ENCODE measurements at places on chromosomes 5 and 9.
A peak's percentile ranks its signal among the peaks of the same experiment; 100 is the strongest.

- DNase-seq: no peak
Measured at GRCh38 chr5:57795203-57795602, 312.6 kb upstream of the ACTBL2 start.

DNA sequence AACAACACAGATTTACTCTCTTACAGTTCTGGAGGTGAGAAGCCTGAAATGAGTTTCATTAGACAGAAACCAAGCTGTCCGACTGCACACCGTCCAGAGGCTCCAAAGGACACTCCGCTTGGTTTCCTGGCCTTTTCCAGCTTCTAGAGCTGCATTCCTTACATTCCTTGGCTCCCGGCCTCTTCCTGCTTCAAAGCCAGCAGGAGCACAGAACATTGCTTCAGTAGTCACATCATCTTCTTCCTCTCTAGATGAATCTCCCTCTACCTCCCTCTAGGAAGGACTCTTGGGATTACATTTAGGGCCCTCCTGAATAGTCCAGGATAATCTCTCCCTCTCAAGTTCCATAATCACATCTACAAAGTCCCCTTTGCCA lies 213.3 kb downstream of the CDK5RAP2 start:
- DNase-seq: no peak

- no peak for DNase-seq
Measured at GRCh38 chr5:57036761-57037160, 84.8 kb upstream of the MIER3 start.

GRCh38 chr5:14309878-14310531 lies 166.9 kb downstream of the TRIO start:
- no peak for DNase-seq

GRCh38 chr5:99368726-99369125 lies 439.9 kb upstream of the CHD1 start:
- no peak for DNase-seq

GRCh38 chr9:122206118-122207046 lies 22.4 kb downstream of the LHX6 start:
- no peak for DNase-seq

- DNase-seq: no peak
Measured at GRCh38 chr5:111557686-111558085, 45.4 kb upstream of the STARD4 start.

DNA sequence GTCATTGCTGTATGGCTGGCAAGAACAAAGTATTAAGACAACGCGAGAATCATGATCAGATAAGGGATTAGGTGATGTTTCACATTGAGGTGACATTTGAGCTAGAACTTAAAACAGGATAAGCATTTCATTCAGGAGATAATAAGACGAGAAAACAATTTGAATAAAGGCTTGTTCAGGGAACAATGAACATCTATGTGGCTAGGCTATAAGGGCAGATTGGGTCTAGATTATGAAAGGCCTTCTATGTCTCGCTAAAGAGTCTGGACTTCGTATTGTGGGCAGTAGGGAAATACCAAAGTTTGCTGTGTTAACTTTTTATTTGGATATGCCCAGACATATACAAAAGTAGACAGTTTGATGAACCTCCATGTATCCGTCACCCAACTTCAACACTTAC lies 6.9 kb downstream of the MRPL22 start:
- no peak for DNase-seq

- no peak for DNase-seq
Measured at GRCh38 chr9:91755761-91756509, 194.1 kb downstream of the ROR2 start.

DNA sequence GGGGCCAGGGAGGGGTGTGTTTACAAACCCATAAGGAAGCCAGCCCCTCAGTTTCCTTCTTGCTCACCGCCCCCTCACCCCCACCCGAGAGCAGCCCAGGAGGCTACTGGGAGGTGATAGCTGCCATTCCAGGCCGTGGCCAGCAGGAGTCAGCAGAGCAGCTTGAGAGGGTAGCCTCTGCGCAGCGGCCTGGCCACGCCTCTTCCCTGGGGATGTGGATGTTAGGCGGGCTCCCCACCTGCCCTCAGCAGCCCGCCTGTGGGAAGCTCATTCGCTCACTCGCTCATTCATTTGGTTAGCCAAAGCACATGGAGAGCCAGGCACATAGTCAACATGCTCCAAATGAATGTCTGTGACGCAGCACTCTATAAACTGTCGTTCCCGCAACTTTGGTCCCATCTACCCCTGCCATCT lies 6.1 kb upstream of the DPM2 start:
- peak; percentile 92 for DNase-seq

- peak; percentile 1 for DNase-seq
Measured at GRCh38 chr5:119255571-119256356, 100.1 kb upstream of the TNFAIP8 start.

DNA sequence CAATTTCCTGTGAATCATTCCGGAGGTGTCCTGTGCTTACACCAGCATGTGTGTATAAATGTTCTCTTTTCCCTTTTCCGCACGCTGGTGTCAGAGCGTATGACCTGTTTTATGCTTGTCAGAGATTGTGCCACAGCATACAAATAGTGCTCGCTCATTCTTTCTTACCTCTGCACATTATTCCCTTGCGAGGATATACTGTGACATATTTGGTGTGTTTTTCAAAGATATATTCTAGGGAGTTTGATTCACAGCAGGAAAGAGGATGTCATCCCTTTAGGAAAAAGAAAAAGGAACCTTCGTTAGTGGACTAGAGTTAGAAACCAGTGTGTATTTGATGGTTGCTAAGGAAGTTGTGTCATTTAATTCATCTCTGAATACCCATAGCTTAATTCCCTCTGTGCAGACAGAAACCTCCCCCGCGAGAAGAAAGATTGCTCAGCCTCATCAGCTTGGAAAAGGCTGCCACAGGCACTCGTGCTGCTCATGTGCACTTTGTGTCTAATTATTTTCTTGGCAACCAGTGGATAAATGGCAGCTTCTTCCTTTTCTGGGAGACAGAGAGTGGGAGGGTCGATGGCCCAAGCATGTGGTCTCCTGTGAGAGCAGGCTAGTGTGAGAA lies 14.7 kb upstream of the CCIN start:
- peak; percentile 17 for DNase-seq

GRCh38 chr5:1014346-1014745 lies 5.7 kb downstream of the NKD2 start:
- no peak for DNase-seq

- no peak for DNase-seq
Measured at GRCh38 chr9:127838375-127839078, 15.9 kb downstream of the ENG start.

GRCh38 chr5:56633950-56634349 lies 181.4 kb upstream of the MAP3K1 start:
- DNase-seq: no peak

DNA sequence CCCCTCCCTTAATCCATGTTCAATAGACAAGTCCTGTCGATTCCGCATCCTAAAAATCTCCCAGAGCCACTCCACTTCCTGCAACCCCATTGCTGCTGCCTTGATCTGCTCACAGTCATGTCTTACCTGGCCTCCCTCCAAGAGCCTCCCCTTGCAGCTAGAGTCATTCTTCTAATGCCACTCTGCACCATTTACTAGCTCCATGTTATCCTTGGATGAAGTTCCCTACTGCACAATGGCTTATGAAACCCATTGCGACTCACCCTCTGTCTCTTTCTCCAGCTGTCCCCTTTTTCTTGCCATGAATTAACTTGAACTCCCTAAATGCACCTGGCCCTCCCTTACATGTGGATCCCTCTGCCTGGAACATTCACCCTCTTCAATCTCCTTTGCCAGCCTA lies 39.5 kb downstream of the MEGF10 start:
- no peak for DNase-seq

DNA sequence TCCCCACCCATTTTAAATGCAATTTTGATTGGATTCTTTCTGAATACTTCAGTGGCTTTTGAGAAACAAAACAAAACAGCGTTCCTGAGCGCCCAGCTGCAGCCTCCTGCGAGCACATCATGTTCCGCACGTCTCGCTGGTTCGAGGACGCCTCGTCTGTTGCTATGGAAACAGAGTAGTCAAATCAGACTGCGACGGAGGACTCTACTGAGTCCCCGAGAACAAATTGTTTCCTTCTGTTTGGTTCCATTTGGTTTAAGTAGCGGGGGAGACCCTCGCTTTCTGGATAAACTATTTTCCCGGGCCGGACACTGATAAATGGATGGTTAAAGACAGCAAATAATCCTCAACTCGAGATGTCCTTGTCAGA lies 69.0 kb downstream of the SLC28A3 start:
- peak; percentile 87 for DNase-seq

DNA sequence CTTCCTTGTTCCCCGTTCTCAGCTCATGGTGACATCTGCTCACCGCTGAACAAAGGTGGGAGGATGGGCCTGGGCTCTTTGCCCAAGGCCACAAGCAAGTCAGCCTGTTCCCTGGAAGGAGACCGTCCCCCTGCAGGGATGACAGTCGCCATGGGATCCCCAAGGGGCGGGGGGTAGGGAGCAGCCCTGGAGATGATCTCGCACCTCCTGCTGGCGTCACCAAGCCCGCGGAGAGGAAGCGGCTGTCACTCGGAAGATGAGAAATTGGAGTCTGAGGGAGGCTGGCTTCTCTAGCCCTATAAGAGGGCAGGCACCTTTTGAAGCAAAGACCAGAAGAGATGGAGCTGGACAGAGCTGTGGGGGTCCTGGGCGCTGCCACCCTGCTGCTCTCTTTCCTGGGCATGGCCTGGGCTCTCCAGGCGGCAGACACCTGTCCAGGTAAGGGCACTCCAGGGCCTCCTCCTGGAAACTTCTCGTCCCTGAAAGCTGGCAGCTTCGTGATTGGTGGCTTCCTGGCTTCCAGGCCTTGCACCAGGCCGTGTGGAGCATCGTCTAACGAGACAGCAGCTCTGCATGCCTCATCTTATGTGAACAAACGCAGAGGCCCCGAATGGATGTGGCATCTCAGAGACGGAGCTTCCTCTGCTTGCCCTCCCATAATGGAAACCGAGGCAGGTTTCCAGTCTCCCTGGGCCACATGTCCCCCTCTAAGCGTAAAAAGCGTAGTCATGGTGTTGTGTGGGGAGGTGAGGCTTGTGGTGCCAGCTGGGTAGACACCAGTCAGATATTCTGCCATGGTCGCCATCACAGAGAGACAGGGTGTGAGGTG lies at the start of gene FCN2:
Gene FCN2 (plus strand): TSS at position 327 of the 829 bp plus-strand sequence. CDS start 12 bp downstream, at position 339.
- DNase-seq: no peak

- no peak for DNase-seq
Measured at GRCh38 chr9:68530618-68531017, 10.1 kb downstream of the TMEM252 start.

DNA sequence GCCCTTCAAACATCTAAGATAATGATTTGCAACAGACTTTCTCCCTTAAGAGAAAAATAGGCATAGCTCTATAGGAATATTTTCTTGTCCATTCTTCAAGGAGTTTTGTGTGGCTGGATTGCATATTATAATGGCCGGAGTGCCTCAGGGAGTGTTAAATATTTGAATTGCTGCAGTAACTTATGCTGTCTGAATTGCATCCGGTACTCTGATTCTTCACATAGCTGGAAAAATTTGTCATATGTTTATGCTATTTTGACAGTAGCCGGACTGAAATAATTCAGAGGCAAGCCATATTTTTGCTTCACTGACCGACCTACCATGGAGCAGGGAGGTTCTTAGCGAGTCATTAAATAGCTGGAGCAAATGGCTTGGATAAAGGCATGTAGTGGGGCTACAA lies 621.0 kb downstream of the ACTL7B start:
- DNase-seq: no peak

- no peak for DNase-seq
Measured at GRCh38 chr5:65468633-65469032, 13.1 kb downstream of the ADAMTS6 start.

GRCh38 chr9:18800579-18800978 lies 232.4 kb downstream of the SAXO1 start:
- no peak for DNase-seq

GRCh38 chr5:132209131-132209530 lies 18.5 kb downstream of the P4HA2 start:
- no peak for DNase-seq

GRCh38 chr5:94807985-94808384 lies 189.5 kb downstream of the SLF1 start:
- DNase-seq: no peak

GRCh38 chr5:17748941-17749340 lies 114.7 kb downstream of the TAF11L14 start:
- no peak for DNase-seq

DNA sequence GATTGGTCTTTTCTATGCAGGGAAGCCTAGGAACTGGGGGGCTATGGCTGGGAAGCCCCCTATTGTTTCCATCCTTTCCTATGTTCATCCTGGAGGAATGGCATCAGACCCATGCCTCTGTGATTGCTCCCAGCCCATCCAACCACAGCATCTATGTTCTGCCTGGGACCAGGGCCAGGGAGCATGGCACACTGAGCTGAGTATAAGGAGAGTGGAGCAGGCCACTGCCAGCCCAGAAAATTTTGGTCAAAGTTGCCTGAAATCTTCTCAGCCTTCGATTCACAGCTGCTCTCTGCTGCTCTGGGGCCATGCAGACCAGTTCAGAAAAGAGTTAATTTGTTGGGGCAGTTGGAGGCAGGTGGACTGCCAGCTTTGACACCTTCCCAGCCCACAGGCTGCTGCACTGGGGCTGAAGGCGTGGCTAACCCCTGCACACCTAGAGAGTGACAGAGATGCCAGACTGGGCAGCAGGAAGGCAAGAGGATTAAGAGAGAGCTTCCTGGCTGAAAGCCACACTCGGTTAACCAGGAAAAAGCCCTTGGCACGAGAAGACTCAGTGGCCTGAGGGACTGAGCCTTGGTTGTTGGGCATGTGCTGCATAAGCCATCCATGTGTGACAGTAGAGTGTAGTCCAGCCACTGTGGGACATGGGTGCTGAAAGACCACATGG lies 12.1 kb downstream of the TGFBI start:
- DNase-seq: no peak

DNA sequence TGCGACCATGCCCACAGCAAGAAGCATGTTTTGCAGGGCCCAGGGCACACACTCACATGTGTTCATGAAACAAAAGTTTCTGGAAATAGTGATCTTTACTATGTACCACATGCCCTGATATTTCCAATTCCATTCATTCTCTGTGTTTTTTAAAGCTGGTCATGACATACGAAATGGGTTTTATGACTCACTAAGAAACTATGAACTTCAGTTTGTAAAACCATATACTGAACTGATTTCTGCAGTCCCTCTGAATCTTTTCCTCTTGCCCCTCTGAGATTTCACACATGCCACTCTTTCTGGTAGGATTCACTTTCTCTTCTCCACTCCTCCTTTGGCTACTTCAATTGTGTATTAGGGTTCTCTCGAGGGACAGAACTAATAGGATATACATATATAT lies 416.1 kb upstream of the TRPC7 start:
- DNase-seq: no peak

- peak; percentile 90 for DNase-seq
Measured at GRCh38 chr9:26892251-26893029, at the start of gene CAAP1. CAAP1 (minus strand) TSS chr9:26892802; CDS start chr9:26892715, 87 bp downstream.

DNA sequence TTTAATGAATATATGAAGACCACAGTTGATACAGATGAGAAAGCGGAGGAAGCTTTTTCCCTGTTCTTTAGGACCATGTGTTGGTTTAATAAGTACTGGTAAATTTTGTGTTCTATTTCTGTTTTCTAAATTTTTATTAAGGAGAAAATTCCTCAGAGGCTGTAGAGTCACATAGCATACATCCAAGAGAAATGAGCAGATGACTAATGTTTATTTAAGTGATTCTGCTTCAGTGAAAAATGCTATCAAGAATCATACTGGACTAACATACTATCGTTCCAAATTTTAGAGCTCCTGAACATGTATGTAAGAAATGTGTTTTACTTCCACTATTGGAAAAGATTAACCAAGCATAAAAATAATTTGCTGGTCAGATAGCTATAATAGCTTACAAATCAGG lies 115.0 kb downstream of the KIAA1958 start:
- no peak for DNase-seq

GRCh38 chr5:14250748-14251701 lies 107.9 kb downstream of the TRIO start:
- no peak for DNase-seq

Measured in NCI-H1436 (cell line).